ENCODE measurements at places on chromosomes 16 and 17. TPM values are rescaled to one million over a fixed set of nuclear protein-coding genes. Genes with fewer than 3 reads are reported as not detected.
A peak's percentile ranks its signal among the peaks of the same experiment; 100 is the strongest.

The FLOT2 gene
- polyA plus RNA-seq = 288 TPM

The CES5A gene
- not detected for polyA plus RNA-seq

The CTF1 gene
- not detected for polyA plus RNA-seq

The C17orf100 gene
- 4.7 TPM for polyA plus RNA-seq

The PDE6G gene
- polyA plus RNA-seq = 1.2 TPM

The TMEM220 gene
- 2.8 TPM for polyA plus RNA-seq

The MIEN1 gene
- polyA plus RNA-seq = 96.6 TPM

The CEP131 gene
- 1.7 TPM for polyA plus RNA-seq

The GRIN2C gene
- not detected for polyA plus RNA-seq

DNA sequence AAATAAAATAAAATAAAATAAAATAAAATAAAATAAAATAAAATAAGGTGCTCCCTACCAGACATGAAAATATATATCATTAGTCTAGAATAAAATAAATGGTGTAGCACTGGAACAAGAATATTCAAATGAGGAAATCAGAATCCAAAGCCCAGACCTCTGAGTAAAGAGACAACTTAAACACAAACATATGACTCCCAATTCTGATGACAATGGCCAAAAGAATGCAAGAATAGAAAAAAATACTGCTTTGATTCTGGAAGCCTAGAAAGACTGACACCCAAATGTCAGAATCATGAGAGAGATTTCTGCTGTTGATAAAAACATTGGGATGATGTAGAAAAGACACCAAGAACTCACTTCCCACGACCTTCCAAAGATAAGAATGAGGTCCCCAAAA is 27.9 kb downstream of the MYOCD start:
- no peak for DNase-seq

DNA sequence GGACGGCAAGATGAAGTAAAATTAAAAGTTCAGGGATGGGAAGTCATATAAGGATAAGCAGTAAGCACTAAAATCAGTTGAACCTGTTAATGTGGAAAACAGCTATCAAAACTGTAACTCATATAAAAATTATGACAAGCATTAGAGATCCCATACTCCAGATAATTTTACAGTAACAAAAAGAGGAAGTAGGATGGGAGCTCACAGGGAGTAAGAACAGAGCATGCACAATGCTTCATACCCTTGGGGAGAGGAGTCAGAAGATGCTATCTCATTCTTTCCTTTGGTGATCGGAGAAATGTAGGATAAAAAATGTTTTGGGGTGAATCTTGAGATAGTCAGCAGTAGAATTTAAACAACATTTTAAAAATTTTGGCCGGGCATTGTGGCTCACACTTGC is 164.7 kb upstream of the CACNG5 start:
- DNase-seq = no peak

- no peak for DNase-seq
These were observed 93.3 kb downstream of the CMIP start for GRCh38 chr16:81537721-81538561.

- DNase-seq = no peak
These were observed 67.6 kb upstream of the ANKFN1 start for GRCh38 chr17:56085576-56086267.

- DNase-seq = no peak
These were observed 23.7 kb upstream of the DRG2 start for GRCh38 chr17:18064053-18064452.

GRCh38 chr17:3809135-3809534 is 8.1 kb upstream of the ITGAE start:
- no peak for DNase-seq

DNA sequence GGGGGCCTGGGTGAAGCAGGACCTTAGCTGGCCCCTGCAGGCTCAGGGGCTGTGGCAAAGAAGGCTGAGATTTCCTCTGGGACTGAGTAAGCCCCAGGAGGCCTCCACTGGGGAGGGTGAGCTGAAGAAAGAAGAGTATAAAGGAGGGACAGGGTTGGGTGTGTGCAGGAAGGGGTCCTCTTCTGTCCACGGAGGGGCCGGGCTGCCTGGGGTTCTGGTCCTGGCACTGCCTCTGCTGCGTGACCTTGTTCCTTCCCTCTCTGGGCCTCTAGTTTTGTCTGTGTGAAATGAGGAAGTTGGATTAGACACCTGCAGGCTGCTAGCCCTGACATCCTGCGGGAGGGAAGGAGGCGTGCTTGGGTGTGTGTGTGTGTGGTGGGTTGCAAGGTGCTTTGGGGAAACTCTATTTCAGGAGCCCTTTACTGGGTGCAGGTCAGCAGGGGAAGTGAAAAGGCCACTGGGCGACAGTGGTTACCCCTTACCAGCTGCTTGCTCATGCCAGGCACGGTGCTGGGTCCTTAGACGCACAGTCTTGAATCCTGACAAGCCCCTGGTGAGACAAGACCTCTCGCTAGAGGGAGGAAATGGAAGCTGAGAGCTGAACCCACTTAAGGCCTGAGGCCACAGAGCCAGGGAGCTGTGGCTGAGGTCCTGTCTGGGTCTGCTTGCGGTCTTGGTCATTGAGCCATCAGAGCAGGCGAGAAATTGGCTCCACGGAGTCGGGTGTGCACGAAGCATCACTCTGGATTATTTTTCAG is 60.7 kb downstream of the OR1D5 start:
- DNase-seq = no peak

GRCh38 chr17:4436846-4437245 is 3.1 kb downstream of the SPNS3 start:
- DNase-seq = no peak

DNA sequence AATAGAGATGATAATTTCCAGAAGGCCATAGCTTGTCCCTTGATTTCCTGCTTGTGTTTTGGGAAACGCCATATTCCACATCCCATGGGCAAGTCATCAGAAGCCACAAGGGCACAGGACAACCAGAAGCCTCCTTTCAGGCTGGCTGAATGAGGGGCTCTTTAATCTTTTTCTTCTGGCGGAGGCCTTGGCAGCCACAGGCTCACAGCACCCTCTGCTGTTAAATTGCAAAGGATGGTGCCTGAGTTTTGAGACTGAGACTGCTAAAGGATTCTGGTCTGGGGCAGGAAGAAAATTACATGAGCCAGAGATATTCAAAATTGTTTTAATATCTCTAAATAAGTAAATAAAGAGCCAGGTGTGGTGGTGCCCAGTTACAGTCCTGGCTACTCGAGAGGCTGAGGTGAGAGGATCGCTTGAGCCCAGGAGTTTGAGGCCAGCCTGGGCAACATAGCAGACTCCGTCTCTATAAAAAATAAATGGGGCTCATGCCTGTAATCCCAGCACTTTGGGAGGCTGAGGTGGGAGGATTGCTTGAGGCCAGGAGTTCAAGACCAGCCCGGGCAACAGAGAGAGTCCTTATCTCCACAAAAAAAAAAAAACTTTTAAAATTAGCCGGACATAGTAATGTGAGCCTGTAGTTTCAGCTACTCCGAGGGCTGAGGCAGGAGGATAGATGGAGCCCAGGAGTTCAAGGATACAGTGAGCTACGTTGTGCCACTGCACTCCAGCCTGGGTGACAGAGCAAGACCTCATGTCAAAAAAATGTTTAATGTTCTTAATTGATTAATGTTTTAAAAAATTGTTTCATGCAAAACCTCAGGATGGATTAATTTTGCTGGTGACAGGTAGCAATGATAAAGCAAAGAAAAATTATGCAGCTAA is 26.3 kb downstream of the AARSD1 start:
- DNase-seq = peak; percentile 5

DNA sequence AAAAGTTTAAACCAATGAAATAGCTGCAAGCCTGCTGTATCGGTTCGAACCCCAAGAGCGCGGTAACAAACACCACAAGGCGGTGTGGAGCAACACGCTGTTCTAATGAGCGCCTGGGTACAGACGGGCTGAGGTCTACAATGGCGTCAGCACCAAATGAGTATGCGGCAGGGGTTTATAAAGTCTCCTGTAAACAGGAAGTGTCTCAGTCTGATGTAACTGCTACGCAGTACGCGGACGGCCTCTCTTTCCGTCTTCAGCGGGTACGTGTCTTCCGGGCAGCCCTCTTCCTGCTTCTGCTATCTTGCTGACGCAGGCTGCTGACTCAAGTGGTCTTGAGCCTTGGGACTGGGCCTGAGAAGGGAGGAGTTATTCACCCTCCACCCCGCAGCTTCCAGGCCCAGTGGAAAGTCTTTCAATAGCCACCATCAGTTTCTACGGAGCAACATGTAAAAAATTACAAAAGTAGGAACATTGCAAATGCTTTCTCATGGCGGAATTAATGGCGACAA is 40.5 kb upstream of the KCNJ2 start:
- DNase-seq = no peak

GRCh38 chr16:56817056-56817455 is 48.0 kb upstream of the SLC12A3 start:
- DNase-seq = no peak

- no peak for DNase-seq
These were observed 60.0 kb upstream of the RBFOX1 start for GRCh38 chr16:7272567-7273158.

GRCh38 chr16:57386381-57386951 is 14.2 kb downstream of the CX3CL1 start:
- DNase-seq = no peak

DNA sequence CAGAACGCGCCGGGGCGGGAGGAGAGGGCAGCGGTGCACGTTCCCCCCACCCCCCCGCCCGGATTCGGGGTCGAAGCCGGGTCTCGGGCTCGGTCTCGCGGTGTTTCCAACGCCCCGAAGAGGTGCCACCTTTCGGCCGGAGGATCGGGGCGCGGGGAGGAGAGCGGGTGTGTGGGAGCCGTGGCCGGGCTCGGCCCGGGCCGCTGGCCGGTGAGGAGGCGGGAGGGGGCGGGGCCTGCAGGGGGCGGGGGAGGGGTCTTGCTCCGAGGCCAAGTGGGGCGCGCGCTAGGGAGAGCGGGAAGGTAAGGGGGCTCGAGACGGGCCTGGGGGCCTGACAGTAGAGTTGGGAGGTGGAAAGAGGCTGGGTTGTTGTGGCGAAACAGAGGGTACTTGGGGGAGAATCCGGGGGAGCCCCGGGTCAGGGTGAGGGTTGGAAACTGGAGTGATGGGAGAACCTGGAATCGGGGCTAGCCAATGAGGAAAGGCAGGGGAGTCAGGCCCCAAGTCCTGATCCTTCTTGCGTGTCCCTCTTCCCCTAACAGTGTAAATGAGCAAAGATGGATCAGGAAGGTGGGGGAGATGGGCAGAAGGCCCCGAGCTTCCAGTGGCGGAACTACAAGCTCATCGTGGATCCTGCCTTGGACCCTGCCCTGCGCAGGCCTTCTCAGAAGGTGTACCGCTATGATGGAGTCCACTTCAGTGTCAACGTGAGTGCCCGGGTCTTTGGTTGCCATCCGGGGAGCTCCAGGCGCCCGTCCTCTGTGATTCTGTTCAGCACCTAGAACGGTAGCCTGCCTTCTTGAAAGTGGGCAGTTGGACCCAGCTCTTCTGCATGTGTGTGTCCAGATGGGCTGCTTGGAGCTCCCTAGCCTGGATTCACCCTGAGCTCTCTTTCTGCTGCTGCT is 873 bp downstream of the SETD1A start:
- DNase-seq = no peak

DNA sequence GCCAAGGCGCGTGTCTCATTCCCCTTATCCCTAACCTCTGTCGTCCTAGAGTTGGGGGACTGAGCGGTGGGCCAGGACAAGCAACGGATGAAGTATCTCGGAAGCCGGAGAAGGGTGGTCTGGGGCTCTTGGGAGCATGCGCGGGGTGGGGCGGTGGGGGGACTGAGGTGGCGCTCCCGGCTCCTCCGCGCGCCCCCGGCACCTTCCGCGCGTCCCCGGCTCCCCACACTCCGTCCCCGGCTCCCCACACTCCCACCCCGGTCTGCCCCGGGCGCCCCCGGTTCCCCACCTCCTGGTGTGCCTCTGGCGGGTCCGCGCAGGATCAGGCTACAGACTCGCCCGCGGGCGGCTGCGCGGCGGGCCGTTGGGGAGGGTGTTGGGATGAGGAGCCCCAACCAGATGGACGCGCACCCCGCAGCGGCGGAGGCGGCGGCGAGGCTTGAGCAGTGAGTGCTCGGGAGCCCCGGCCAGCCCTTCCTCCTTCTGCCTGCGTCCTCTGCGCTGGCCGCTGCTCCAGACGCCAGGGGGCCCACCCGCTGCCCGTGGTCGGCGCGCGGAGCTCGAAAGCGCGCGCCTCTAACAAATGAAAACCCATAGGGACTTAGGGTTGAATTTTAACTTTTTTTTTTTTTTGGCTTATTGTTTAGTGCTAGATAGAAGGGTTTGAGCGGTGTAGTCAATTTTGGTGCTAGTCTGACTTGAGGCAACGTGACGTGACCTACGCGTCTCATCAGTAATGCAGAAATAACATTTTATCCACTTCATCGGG is 5.6 kb upstream of the CRYM start:
- no peak for DNase-seq

- no peak for DNase-seq
These were observed 1.9 kb downstream of the HS3ST4 start for GRCh38 chr16:25693631-25694030.

GRCh38 chr16:30816769-30817168 is 29.8 kb upstream of the ZNF629 start:
- DNase-seq = no peak

GRCh38 chr16:49914657-49915056 is 58.7 kb upstream of the ZNF423 start:
- no peak for DNase-seq

- no peak for DNase-seq
These were observed 6.0 kb downstream of the CAPN15 start for GRCh38 chr16:533391-534123.

DNA sequence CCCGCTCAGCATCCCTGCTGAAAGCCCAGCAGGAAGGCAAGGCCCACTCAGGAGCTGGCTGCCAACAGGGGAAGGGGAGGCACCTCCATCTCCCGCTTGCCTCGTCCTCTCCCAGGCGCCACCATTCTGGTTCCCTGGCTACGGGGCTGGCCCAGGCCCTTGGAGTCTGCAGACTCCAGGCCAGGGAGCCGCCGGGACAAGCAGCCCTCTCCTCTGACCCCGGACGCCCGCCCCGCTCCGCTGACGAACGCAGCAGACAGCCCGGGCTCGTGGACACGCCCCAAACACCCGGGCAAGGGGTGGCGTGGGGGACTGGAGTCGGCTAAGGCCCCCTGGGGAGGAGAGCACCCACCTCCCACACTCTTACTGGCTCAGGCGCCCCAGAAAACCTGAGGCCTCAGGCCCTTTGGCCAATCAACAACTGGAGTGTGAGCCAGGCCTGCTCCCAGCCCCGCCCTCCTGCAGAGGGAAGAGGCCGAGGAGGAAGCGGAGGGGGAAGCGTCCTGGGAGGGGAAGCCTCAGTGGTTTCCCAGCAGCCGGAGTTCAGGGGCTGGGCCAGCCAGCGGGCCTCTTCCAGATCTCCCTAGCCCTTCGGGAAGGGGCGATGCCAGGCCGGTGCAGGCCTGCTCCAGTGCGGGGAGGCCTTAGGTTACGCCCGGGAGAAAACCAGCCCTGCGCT is 4.2 kb downstream of the MNT start:
- peak; percentile 54 for DNase-seq

DNA sequence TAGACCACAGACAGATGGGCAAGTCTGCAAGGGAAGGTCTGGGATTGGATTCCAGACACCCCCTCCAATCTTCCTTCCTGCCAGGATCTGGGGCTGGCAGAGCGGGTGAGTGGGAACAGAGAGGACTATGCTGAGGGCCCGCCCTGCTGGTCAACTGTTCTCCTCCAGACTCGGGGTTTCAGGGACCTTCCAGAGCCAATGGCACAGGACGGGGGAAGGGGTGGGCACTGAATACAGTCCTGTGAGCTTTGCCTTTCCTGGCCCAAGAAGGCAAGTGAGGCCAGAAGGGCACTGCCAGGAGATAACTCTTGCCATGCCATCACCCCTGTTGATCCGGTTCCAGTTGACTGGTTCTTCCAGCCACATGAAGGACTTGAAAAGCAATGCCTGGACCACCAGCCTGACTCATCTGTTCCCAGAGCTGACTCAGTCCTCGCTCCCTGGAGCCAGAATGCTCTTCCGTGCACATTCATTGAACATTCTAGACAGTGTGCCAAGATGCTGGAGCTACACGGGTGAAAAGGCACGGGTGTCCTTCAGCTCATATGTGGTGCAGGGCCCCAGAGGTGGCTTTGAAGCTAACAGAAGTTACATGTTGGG is 533 bp upstream of the MEFV start:
- no peak for DNase-seq
